ENCODE measurements at places on chromosomes 4 and X. TPM values are rescaled to one million over a fixed set of nuclear protein-coding genes. Genes with fewer than 3 reads are reported as not detected.

Gene SPANXB1
- not detected for polyA plus RNA-seq

Gene ANXA3
- polyA plus RNA-seq = 80.6 TPM

Gene MAGEB1
- polyA plus RNA-seq = not detected

Gene P2RY10
- polyA plus RNA-seq = 0.24 TPM

Gene HTN3
- not detected for polyA plus RNA-seq

Gene VAMP7
- 11.8 TPM for polyA plus RNA-seq

Gene SAGE1
- not detected for polyA plus RNA-seq

Gene PF4V1
- not detected for polyA plus RNA-seq

Gene FAT1
- polyA plus RNA-seq = 21.0 TPM

Gene CYLC1
- not detected for polyA plus RNA-seq

Gene IL1RAPL1
- polyA plus RNA-seq = 0.02 TPM

Gene CENPVL1
- not detected for polyA plus RNA-seq

Gene CCDC160
- polyA plus RNA-seq = 0.31 TPM

Gene CCKAR
- polyA plus RNA-seq = not detected

Gene TKTL2
- not detected for polyA plus RNA-seq

Gene FAM184B
- polyA plus RNA-seq = 0.07 TPM

Gene MAGEA2B
- polyA plus RNA-seq = not detected

Gene RNF175
- polyA plus RNA-seq = 0.12 TPM

Gene DOCK11
- 3.7 TPM for polyA plus RNA-seq

Gene NPY1R
- polyA plus RNA-seq = 0.42 TPM

Gene LAMP2
- polyA plus RNA-seq = 34.5 TPM

Gene PCDH7
- polyA plus RNA-seq = 3.3 TPM

Gene EFNB1
- polyA plus RNA-seq = 24.0 TPM

Gene CT45A10
- not detected for polyA plus RNA-seq

Gene MAGIX
- polyA plus RNA-seq = 6.0 TPM

Gene ARX
- polyA plus RNA-seq = not detected

Gene DDIT4L
- 0.12 TPM for polyA plus RNA-seq

Gene ABCG2
- 0.39 TPM for polyA plus RNA-seq

Gene POU4F2
- not detected for polyA plus RNA-seq

Gene POU3F4
- polyA plus RNA-seq = not detected

Gene KIAA1210
- polyA plus RNA-seq = under 0.01 TPM

Gene TEX13B
- not detected for polyA plus RNA-seq

Gene SLITRK2
- polyA plus RNA-seq = 0.04 TPM

Gene TMPRSS11D
- polyA plus RNA-seq = 99.0 TPM

Gene RHOXF2B
- not detected for polyA plus RNA-seq

Gene PCDH18
- 1.8 TPM for polyA plus RNA-seq

Gene CORIN
- 0.09 TPM for polyA plus RNA-seq

Gene CSAG3
- not detected for polyA plus RNA-seq

Gene CT45A3
- polyA plus RNA-seq = not detected

Gene KCNE5
- polyA plus RNA-seq = 0.06 TPM

Gene TEX13C
- polyA plus RNA-seq = not detected

Gene XG
- 12.6 TPM for polyA plus RNA-seq

Gene DTHD1
- polyA plus RNA-seq = 0.04 TPM

Gene CFAP299
- not detected for polyA plus RNA-seq

Gene RHOXF1
- 0.24 TPM for polyA plus RNA-seq

Gene XAGE2
- not detected for polyA plus RNA-seq

Gene TMPRSS11B
- 394 TPM for polyA plus RNA-seq

Gene SPIN2A
- polyA plus RNA-seq = 0.16 TPM
